ENCODE measurements at places on chromosomes 2 and 18.

DNA sequence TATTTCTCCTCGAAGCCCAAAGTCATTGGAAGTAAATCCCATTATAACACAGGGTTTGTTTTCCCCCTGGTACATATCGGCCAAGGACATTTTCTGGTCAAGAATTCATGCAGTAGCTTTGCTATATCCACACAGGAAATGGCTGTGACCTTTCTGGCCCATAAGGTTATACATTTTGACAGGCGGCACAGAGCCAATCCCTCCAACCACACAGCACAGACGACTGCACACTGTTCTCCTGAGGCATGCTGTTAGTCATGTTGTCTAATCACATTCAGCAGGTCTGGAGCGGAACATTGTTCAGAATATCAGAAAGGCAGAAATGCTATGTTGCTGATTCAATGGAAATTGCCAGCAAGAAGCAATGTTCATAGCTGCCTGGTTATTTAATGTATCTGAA is 742.3 kb upstream of the SLC8A1 start:
- no peak for DNase-seq

DNA sequence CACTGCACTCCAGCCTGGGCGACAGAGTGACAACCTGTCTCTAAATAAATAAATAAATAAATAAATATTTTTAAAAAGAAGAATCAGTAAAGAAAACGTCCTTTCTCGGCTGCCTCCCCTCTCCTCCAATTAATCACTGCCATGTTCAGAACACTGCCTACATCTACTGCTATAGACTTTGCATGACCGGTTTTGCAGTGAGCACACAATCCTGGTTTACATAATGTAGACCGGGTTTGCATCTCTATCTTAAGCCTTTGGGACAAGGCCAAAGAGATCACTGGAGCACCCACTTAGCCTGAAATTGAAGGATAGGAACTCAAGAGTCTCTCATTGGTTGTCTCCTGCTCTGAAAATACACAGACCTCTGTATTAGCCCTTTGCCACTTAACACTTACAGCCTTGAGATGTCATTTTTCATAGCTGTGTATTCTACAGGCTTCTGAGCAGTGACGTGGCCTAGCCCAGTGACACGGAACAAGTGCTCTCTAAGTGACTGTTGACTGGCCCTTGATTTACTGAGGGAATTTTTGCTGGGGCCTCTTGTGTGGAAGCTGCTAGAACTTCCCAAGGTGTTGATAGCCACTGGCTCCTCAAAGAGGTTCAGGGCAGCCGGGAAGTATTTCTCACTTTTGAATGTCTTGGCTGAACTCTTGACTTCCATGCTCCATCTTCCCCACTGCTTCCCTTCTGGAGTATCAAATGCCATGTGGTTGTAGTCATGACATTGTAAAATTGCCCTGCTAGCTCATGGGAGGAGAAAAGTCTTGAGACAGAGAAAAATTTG is 45.3 kb upstream of the CCBE1 start:
- DNase-seq = no peak

DNA sequence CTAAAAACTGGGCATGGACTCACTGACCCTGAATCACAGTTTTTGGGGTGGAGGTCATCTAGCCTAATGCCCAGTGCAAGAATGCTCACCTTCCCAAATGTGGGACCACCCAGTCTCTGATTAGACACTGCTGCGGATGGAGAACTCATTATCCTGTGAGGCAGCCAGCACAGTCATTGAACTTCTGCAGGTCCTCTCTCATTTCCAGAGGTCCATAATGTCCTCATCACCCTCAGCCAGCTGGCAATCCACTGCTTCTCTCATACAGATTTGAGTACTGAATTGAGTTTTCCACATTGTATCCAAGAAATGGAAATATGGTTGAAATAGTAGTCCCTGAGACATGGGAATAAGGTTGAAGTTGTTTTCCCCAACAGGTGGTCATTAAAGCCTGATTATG is 5.0 kb upstream of the MYO5B start:
- DNase-seq = no peak

DNA sequence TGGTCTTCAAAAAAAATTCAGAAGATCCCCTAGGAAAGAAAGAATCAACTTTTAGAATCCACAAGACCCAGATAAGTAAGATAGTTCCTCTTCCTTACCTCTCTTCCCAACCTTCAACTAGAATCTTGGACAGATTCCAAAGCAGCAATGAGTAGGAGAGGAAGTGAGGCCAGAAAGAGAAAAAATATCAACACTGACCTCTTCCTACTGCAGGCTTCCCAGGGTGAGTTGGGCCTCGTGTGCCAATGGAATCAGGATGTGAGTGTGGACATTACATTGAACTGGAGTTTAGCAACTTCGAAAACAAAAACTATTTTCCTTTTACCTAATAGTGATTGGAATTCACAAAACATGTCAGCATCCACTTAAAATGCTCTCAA is 102.5 kb upstream of the PIEZO2 start:
- DNase-seq = no peak

- DNase-seq = no peak
Measured at GRCh38 chr2:162217598-162217997, 25.6 kb downstream of the FAP start.
